ENCODE measurements at places on chromosomes 16 and 17.

GRCh38 chr16:31480851-31481536 is 1.9 kb upstream of the SLC5A2 start:
- no peak for DNase-seq

DNA sequence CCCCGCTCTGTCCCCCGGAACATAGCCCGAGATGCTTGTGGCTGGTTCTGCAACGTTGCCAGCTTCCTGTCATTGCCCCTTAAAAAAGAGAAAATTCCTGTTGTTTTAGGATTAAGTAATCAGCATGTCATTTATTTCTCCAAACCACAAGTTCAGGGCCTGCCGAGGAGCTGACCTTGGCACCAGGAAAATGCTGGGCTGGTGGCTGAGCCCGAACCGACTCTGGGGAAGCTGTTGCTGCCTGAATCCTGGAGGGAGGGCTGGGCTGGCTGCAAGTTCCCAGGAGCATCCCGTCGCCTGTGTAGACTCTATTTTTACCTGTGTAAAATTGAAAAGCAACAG is 130.9 kb upstream of the FOXF1 start:
- no peak for DNase-seq

DNA sequence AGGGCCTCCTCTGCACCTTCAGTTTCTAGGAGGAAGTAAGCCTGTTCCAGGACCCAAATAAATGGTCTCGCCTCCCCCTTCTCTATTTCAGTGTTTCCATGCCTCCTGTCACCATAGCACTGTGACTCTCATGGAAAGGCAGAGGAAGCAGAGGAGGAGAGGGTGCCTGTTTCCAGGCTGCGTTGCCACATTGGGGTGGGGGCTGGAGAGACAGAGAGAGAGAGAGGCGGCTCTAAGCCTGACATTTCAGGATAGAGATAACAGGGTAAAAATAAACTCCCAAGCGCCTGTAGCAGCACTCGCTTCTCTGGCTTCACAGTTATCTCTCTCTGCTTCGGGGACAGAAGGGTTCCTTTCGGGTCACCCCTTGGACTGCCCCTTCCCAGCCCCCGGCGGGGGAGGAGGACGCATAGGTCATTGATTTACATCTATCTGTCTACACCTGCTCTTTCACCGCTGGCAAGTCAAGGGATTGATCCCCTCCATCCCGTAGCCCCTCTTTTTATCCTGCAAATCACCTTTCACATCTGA is 71.2 kb upstream of the MRTFB start:
- no peak for DNase-seq

DNA sequence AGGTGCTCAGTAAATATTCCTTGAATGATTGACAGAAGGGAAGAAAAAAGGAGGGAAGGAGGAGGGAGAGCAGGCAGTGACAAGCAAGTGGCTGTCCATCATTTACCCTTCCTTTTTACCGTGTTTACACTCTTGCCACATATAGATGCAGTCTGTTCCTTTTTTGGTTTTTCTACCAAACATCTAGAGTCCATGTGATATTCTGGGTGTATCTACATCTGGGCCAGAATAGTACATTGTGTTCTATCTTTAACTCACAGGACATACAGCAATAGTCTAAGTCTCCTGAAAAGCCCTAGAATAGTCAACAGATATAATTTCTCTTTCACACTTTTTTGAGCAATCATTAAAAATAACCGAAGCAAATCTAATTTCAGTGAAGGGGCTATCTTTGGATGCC is 33.5 kb downstream of the KCNJ2 start:
- no peak for DNase-seq

- DNase-seq, result peak; percentile 58
Observed at GRCh38 chr16:31874366-31875111, 932 bp downstream of the ZNF267 start.

DNA sequence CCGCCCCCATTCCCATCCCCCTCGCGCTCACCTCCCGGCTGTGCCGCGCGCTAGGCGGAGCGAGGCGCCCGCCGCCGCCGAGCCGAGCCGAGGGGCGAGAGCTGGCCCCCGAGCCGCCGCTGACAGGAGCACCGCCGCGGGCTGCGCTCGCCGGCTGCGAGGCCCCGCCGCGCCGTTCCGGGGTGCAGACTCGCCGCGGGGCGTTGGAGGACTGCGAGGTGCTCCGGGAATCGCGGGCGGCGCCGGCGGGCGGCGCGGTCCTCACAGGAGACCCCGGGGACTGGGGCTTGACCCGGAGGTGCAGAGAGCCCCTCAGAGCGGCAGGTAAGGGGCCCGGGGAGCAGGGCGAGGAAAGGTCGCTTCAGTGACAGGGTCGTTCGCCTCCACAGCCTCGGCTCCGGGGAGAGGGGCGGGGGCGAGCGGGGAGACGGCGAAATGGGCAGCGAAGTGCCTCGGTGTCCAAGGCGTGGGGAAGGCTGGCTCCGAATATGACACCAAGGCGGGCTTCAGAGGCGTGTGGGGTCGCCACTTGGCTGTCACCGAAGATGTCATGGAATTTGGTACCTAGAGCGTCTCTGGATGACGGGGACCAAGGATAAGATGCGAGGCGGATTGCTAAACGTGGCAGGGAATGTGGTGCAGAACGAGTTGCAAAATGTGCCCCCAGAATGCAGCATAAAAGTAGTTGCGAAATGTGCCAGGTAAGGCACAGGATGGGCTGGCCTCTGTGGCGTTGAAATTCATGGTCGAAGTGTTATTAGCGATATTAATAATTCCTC is 580 bp downstream of the TANC2 start:
- DNase-seq, result peak; percentile 29

DNA sequence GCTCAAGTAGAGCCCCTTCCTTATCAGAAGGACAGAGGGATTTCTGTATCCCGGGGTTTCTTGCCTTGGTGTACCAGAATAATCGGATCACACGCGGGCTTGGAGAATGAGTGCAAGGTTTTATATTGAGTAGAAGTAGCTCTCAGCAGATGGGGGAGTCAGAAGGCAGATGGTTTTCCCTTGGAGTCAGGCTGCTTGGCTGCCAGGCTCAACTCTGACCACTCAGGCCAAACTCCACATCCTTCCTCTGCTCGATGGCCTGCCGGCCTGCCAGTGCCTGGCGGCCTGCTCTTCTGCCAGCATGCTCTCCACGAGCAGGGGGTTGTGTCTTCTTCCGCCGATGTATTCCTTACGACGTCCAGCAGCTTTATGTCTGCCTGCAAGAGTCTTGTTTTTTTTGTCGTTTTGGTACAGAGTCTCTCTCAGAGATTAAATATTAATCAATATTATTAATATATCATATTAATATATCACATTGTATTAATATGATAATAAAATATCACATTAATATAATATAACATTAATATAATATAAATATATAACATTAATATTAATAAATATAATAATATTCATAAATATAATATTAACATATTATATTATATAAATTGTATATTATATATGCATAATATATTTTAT is 229.2 kb upstream of the WSCD1 start:
- DNase-seq, result no peak

GRCh38 chr17:74566132-74566753 is 1.1 kb downstream of the CD300H start:
- no peak for DNase-seq

DNA sequence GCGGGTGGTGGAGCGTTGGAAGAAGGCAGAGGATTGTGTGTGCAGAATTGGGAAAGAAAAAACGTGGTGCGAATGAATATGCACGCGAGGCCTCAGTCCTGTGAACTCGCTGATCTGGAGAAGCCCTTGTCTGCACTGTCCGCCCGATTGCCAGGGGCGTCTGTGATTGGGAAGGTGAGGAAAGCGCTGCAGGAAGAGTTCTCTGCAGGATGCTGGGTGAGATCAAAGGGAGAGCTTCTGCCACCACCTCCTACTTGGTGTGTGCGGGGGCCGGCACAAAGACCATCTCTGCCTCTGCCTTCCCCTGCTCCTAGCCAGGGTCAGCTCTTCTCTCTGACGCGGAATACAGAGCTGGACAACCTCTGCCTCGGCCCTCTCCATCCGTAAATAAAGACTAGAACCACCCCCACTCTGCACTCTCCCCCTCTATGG is 841 bp upstream of the RAB5C start:
- DNase-seq, result peak; percentile 40

- DNase-seq, result no peak
Observed at GRCh38 chr16:57814896-57815295, 12.6 kb upstream of the KIFC3 start.

All from trophoblast cell (in vitro differentiated cells and primary cell).